ENCODE measurements at places on chromosomes 12 and 14. TPM values are rescaled to one million over a fixed set of nuclear protein-coding genes. Genes with fewer than 3 reads are reported as not detected.

DNA sequence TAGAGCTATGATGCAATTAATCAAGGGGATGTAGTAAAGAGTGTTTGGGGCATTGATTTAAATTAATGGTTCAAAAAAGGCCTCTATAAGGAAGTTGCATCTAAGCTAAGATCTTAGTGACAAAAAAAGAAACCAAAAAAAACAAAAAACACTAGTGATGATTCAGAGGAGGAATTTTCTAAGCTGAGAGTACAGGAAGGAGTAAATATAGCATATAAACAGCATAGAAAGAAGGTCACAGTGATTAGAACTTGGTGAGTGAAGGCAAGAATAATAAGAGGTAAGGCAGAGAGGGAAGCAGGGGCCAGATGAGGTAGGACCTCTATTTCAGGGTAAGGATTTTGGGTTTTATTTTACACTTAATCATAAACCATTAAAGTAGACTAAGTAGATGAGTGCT lies 48.0 kb upstream of the PDZRN4 start:
- no peak overlapping the region for H3K27ac ChIP-seq
- no peaks in the 10 kb centered on the region for H3K36me3 ChIP-seq
- no peak overlapping the region for H3K4me3 ChIP-seq
- DNase-seq = no peak
- H3K4me1 ChIP-seq = no peaks in the 10 kb centered on the region
- H3K27me3 ChIP-seq = no peaks in the 10 kb centered on the region

- no peak overlapping the region for H3K4me3 ChIP-seq
- H3K27me3 ChIP-seq = no peaks in the 10 kb centered on the region
- no peaks in the 10 kb centered on the region for H3K4me1 ChIP-seq
- H3K27ac ChIP-seq = no peak overlapping the region
- peak; percentile 34 for DNase-seq
- no peaks in the 10 kb centered on the region for H3K36me3 ChIP-seq
Measured at GRCh38 chr14:22333422-22334274, 255.4 kb downstream of the DAD1 start.

DNA sequence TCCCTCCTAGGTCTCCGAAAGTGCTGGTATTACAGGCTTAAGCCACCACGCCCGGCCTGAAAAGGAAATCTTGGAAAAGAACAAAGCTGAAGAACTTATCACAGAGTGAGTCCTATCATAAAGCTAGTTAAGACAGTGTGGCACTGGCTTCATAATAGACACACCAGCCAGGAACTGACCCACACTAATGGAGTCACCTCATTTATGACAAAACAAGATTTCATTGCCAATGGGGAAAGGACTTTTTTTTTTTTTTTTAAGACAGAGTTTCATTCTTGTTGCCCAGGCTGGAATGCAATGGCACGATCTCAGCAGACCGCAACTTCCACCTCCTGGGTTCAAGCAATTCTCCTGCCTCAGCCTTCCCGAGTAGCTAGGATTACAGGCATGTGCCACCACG lies 15.7 kb downstream of the KDM2B start:
- no peak overlapping the region for H3K27ac ChIP-seq
- H3K27me3 ChIP-seq = no peaks in the 10 kb centered on the region
- H3K4me3 ChIP-seq = no peak overlapping the region
- no peaks in the 10 kb centered on the region for H3K36me3 ChIP-seq
- H3K4me1 ChIP-seq = no peaks in the 10 kb centered on the region
- DNase-seq = no peak

GRCh38 chr12:93591137-93591868 lies 18.8 kb downstream of the SOCS2 start:
- H3K4me1 ChIP-seq = no peaks in the 10 kb centered on the region
- H3K27ac ChIP-seq = peak overlapping the region; percentile 66
- peak; percentile 63 for DNase-seq

DNA sequence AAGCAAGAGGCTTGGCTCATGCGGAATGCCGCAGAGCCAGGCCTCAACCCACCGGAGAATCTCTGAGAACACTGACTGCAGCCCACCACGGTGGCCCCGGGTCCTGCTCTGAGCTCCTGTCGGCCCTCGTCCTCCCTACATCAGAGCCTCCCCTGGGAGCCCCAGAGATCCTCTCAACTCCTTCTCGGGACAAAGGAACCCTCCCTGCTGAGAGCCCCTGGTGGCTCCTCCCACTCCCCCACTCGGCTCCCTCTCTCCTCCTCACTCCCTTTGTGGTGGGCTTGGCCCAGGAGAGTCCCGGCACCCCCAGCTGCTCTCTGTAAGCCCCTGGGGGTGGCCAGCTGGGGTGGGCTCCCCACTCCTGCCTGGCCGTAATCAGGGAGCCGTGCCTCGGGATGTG lies 11.1 kb upstream of the INF2 start:
- DNase-seq = peak; percentile 35
- no peaks in the 10 kb centered on the region for H3K36me3 ChIP-seq
- peaks cover 38% of the 10 kb centered on the region for H3K4me1 ChIP-seq
- H3K27ac ChIP-seq = peak overlapping the region; percentile 81

Gene C1R
- total RNA-seq = 104 TPM

DNA sequence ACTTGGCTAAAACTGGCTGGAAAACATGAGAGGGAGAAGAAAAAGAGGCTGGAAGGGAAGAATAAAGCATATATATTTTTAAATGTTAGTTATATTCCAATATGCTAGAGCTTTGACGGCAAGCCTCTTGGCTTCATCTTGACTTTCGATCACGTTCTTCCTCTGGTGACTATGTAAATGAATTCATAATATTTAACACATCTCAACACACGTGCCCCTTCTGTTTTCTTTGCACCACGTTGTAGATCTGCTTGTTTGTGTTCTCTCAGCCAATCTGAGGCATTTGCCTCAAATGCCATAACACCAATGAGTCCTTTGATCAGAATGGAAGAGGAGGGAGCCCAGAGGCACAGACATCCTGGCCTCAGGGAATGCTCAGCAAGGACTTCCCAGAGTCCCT lies 45.4 kb upstream of the TRIM9 start:
- H3K4me3 ChIP-seq = no peak overlapping the region
- no peak for DNase-seq
- no peaks in the 10 kb centered on the region for H3K4me1 ChIP-seq

DNA sequence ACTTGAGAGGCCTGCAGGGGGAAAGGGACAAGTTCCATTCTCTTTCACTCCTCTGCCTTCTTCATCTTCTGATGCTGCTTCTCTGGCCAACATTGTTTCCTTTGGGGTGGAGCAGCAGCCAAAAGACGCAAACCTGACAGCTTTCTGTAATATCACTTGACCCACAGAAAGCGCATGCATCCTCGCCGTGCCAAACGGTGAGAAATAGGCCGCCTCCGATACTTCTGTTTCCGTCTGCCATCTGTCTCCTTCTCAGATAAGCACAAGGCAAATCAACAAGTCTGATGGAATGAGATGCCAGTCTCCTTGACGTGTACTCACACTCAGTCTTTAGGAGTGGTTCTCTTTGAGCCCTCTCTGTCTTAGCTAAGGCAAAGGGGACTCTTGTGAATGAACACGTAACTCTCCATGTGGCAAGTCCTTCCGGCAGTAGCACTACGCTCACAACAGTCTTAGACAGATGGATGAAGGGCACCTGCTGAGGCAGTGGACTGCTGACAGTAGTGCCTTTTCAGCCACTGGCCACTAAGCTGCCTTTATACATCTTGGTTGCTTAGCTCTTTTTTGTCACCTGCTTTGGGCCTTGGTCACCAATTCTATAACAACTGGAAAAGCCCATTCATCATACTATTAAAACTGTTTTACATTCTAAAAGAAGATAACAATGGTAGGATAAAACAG lies 214.1 kb downstream of the FBXL14 start:
- no peak overlapping the region for H3K27ac ChIP-seq
- H3K27me3 ChIP-seq = no peaks in the 10 kb centered on the region
- no peaks in the 10 kb centered on the region for H3K36me3 ChIP-seq

Gene LRP1
- 123 TPM for total RNA-seq

Gene IL22
- total RNA-seq = not detected

GRCh38 chr12:52870361-52871290 lies 21.8 kb upstream of the KRT78 start:
- H3K27ac ChIP-seq = peak overlapping the region; percentile 96
- H3K4me3 ChIP-seq = no peak overlapping the region
- H3K36me3 ChIP-seq = no peaks in the 10 kb centered on the region

- H3K4me3 ChIP-seq = no peak overlapping the region
- H3K4me1 ChIP-seq = no peaks in the 10 kb centered on the region
- H3K27ac ChIP-seq = no peak overlapping the region
- H3K36me3 ChIP-seq = no peaks in the 10 kb centered on the region
Measured at GRCh38 chr14:75554482-75554881, 23.9 kb upstream of the FLVCR2 start.

GRCh38 chr12:24597580-24597979 lies 351.3 kb downstream of the BCAT1 start:
- no peak overlapping the region for H3K27ac ChIP-seq
- no peaks in the 10 kb centered on the region for H3K27me3 ChIP-seq
- no peak for DNase-seq
- H3K4me1 ChIP-seq = no peaks in the 10 kb centered on the region
- no peaks in the 10 kb centered on the region for H3K36me3 ChIP-seq

- H3K27ac ChIP-seq = no peak overlapping the region
- no peaks in the 10 kb centered on the region for H3K27me3 ChIP-seq
- no peaks in the 10 kb centered on the region for H3K4me1 ChIP-seq
- no peak overlapping the region for H3K4me3 ChIP-seq
Measured at GRCh38 chr12:114774699-114775098, 90.7 kb upstream of the TBX3 start.

Gene TMEM120B
- total RNA-seq = 6.5 TPM

DNA sequence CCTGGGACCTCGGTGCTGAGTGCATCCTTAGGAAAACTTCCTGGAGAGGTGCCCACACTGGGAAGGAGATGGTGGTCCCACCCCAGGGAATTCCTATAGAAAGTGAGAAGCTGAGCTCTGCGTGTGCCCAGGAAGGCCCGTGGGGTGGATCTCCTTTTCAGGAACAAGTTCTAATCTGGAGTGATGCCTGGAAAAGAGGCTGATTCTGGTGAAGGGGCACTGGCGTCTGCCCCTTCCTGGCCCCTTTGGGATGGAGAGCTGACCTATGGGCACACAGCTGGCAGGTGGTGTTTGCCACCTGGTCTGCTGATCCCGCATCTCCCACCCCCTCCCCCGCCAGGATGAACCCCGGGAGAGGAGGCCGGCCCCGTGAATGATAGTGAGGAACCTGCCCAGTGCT lies 142.0 kb upstream of the RTL1 start:
- no peak for DNase-seq
- no peak overlapping the region for H3K27ac ChIP-seq
- H3K4me3 ChIP-seq = no peak overlapping the region
- no peaks in the 10 kb centered on the region for H3K4me1 ChIP-seq
- H3K27me3 ChIP-seq = no peaks in the 10 kb centered on the region

DNA sequence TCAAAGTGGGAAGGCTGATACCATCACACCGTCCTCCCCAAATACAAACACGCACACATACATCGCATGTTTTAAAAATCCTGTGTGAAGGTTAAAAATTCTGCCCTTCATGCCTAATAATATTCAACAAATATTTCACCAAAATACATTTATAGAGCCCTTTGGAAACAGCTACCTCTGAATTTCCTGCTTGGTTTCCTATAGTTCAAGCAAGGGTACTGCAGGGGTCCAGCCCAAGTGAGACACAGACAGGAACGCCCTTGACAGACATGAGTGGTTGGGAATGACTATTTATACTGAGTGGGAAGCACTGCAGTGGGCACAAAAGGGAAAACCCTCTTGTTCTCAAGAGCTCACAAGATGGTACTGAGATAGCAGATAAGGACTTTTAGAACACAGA lies 51.0 kb downstream of the ST8SIA1 start:
- no peaks in the 10 kb centered on the region for H3K4me1 ChIP-seq
- H3K27me3 ChIP-seq = no peaks in the 10 kb centered on the region
- DNase-seq = no peak
- no peak overlapping the region for H3K27ac ChIP-seq
- no peak overlapping the region for H3K4me3 ChIP-seq

- no peaks in the 10 kb centered on the region for H3K4me1 ChIP-seq
- no peaks in the 10 kb centered on the region for H3K27me3 ChIP-seq
- H3K36me3 ChIP-seq = no peaks in the 10 kb centered on the region
- no peak overlapping the region for H3K27ac ChIP-seq
Measured at GRCh38 chr12:102169922-102170621, 27.6 kb downstream of the PMCH start.

Gene MRPL51
- 220 TPM for total RNA-seq

Gene PPFIBP1
- 40.1 TPM for total RNA-seq

Gene GPN3
- 21.8 TPM for total RNA-seq

DNA sequence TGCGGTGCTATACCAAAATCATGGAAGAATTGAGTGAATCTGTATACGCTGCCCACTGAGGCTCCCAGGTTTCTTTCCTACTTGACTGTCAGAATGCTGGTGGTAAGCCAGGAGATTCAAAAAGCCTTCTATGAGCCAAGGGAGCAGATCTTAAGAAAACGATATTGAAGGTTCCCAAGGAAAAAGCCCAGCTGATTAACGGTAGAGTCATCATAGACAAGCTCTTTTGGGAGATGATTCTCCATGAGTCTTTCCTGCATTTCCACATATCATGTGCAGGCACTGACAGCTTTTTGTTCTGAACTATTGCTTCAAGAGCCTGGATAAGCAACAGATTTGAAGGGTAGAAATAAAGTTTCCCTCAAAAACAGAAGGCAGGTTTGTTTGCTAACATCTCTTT lies 17.5 kb downstream of the SLC35F4 start:
- no peak overlapping the region for H3K4me3 ChIP-seq
- H3K36me3 ChIP-seq = no peaks in the 10 kb centered on the region
- no peak overlapping the region for H3K27ac ChIP-seq
- no peak for DNase-seq
- H3K27me3 ChIP-seq = no peaks in the 10 kb centered on the region

GRCh38 chr14:56085471-56085870 lies 32.7 kb upstream of the PELI2 start:
- no peaks in the 10 kb centered on the region for H3K27me3 ChIP-seq
- no peak for DNase-seq
- no peaks in the 10 kb centered on the region for H3K36me3 ChIP-seq

Gene ZNF26
- total RNA-seq = 6.7 TPM

DNA sequence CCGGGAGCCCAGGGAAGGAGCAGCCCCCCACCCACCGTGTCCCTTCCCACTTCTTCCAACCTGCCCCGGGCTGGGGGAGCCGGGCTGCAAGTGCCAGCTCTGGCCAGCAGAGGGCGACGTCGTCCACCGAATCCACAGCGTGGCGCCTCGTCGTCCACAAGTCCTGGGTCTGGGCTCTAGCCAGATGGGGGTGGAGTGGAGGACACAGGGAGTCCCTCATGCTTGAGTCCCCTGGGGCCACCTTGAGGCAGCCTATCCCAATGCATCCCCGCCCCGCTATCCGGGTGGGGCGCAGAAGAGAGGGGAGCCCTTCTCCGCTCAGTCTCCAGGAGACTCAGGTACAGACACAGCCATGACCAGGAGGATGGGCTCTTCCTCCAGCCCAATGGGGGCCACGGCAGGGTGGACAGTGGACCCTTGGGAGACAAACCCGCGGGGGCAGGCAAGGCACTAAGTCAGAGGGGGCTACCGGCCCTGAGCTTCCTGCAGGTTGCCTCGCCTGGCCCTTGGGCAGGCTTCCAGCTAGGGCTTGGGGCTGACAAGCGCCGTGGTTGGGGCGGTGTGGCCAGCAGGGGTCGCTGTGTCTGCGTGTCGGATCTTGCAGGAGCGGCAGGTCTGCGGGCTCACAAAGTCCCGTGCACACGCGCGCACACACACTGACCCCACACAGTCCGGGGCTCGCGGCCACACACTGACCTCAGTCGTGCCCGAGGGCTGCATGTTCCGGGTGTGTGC lies 5.5 kb downstream of the AQP5 start:
- DNase-seq = peak; percentile 95
- H3K4me3 ChIP-seq = peak overlapping the region; percentile 33
- no peaks in the 10 kb centered on the region for H3K4me1 ChIP-seq
- no peak overlapping the region for H3K27ac ChIP-seq

GRCh38 chr14:72614891-72615415 lies 278.9 kb downstream of the DPF3 start:
- H3K27ac ChIP-seq = no peak overlapping the region
- H3K4me3 ChIP-seq = no peak overlapping the region
- peak; percentile 11 for DNase-seq
- H3K4me1 ChIP-seq = no peaks in the 10 kb centered on the region
- H3K36me3 ChIP-seq = no peaks in the 10 kb centered on the region

Measured in colonic mucosa (tissue), 4 donors.